ENCODE measurements at places on chromosomes 13 and 19. TPM values are rescaled to one million over a fixed set of nuclear protein-coding genes. Genes with fewer than 3 reads are reported as not detected.

RASGRP4 gene
- total RNA-seq = not detected

DKKL1 gene
- 0.90 TPM for total RNA-seq

ZNF426 gene
- 26.7 TPM for total RNA-seq

QPCTL gene
- 8.2 TPM for total RNA-seq

SCGB2B2 gene
- 0.60 TPM for total RNA-seq

ZNF296 gene
- 2.2 TPM for total RNA-seq

ZSCAN4 gene
- not detected for total RNA-seq

VSTM1 gene
- not detected for total RNA-seq

SHANK1 gene
- 7.8 TPM for total RNA-seq

PEPD gene
- total RNA-seq = 139 TPM

NXNL1 gene
- not detected for total RNA-seq

LCP1 gene
- total RNA-seq = 157 TPM

SIGLEC7 gene
- not detected for total RNA-seq

SYCN gene
- not detected for total RNA-seq

TMEM190 gene
- total RNA-seq = 2.8 TPM

TMEM255B gene
- total RNA-seq = 1.9 TPM

ZNF211 gene
- total RNA-seq = 15.2 TPM

HNRNPUL1 gene
- 189 TPM for total RNA-seq

ZNF576 gene
- total RNA-seq = 18.7 TPM

NLRP5 gene
- not detected for total RNA-seq

F10 gene
- total RNA-seq = 34.4 TPM

CEACAM3 gene
- total RNA-seq = not detected

ZIK1 gene
- total RNA-seq = 11.5 TPM

SHKBP1 gene
- total RNA-seq = 54.6 TPM

NLRP9 gene
- not detected for total RNA-seq

ZIC2 gene
- 0.59 TPM for total RNA-seq

IL11 gene
- 0.46 TPM for total RNA-seq

ADGRE3 gene
- not detected for total RNA-seq

NCR1 gene
- total RNA-seq = not detected

ONECUT3 gene
- total RNA-seq = 5.9 TPM

KRTDAP gene
- total RNA-seq = 2.0 TPM

KLK14 gene
- 0.29 TPM for total RNA-seq

IFNL1 gene
- total RNA-seq = not detected

SLITRK5 gene
- 3.1 TPM for total RNA-seq

ZNF418 gene
- total RNA-seq = 24.6 TPM

ZNF560 gene
- total RNA-seq = not detected

KCNRG gene
- total RNA-seq = 0.57 TPM

CDX2 gene
- 31.8 TPM for total RNA-seq

SERTAD1 gene
- 9.2 TPM for total RNA-seq

EFNA2 gene
- 17.6 TPM for total RNA-seq

ANGPTL8 gene
- total RNA-seq = not detected

FFAR1 gene
- 2.1 TPM for total RNA-seq

CYP4F8 gene
- total RNA-seq = not detected

ZNF439 gene
- 2.5 TPM for total RNA-seq

POU2F2 gene
- 1.7 TPM for total RNA-seq
